Activated naive CD4-positive, alpha-beta T cell (primary cell): ENCODE measurements at places on chromosomes 1 and 21.

DNA sequence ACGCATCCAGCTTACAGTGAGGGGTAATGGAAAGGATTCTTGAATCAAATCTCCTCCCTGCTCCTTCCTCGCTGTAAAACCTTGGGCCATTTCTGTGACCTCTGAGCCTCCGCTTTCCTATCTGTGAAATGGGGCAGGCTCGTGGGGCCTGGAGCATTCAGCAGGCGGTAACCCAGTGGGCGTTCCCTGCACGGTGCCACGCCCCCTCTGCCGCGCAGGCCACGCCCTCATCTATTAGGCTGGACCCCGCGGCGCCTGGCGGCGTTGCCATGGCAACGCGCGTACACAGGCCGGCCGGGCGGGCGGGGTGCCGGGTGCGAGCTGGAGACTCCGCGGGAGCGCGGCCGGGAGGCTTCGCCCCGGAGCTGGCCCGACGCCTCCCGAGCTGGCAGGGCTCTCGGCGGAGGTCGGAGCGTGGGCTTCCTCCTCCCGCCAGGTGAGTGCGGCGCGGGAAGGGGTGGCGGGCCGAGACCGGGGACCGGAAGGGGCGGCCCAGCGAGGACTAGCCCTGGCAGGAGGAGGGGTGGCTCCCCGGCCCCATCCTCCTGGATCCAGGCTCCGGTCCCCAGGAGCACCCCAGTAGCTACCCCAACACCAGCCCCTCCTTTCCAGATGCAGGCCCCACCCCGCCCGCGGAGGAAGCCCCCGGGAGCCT is at the start of gene FHAD1:
TSS of gene FHAD1 (plus strand) at position 264 of the 655 bp plus-strand sequence. CDS start 4,562 bp downstream, outside the sequence.
- DNase-seq = no peak

DNA sequence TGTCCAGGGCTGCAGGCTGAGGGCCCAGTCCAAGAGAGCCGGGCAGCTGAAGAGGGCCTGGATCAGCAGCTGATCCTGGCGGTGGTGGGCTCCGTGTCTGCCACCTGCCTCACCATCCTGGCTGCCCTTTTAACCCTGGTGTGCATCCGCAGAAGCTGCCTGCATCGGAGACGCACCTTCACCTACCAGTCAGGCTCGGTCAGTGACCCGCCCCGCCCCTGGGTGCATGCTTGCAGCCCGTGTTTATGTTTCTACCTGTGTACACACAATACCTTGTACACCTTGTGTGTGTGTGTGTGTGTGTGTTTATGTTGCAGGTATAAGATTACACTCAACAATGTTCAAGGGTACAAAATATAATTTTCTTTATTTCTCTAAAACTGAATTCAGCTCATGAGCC is 13.0 kb downstream of the TIE1 start:
- no peak for DNase-seq

DNA sequence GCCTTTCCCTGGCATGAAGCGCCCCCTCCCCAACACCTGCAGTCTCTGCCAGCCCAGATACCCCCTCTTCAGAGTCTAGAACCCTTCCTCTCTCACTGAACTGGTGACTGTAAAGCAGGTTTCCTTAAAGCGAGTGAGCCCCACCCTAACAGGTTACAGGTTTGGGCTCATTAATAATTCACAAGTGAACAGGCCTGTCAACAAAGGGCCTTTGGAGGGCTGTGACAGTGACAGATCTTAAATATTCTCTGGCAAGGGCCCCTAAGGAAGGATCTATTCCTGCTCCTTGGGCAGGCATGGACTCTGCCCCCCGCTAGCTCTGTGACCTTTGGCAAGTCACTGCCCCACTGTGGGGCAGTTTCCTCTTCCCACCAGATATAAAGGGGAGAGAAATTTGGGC is 5.6 kb upstream of the TTC39A start:
- DNase-seq = no peak

DNA sequence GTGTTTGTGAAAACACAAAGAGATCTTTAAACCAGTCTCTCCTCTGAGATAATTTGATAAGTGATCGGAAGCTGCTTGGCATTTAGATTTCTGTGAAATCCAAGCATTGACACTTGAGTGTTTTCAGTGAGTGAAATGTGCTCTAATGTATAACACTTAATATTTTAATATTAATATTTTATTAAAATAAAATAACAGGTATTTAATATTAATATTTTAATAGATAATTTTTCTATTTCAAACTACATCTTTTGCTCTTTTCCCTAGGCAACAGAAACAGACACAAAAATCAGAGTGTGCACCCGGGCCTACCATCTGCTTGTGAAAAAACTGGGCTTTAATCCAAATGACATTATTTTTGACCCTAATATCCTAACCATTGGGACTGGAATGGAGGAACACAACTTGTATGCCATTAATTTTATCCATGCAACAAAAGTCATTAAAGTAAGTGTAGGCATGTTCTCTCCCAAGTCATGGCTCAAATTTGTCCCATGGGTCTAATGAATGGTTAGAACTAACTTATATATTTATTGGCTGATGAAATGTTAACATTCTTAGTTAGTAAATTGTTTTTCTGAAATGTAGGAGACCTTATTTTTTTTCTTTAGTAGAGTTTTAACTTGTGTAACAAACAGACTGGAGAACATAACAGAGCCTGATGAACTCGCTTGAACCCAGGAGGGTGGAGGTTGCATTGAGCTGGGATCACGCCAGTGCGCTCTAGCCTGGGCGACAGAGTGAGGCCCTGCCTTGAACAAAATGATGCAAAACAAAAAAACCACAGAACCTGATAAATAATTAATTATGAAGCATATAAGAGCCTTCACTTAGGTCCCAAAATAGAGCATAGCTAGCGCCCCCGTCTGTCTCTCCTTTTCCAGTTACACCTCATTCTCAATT is 55.2 kb downstream of the MTR start:
- no peak for DNase-seq

- no peak for DNase-seq
Observed at GRCh38 chr1:201260236-201260590, 23.1 kb upstream of the PKP1 start.

DNA sequence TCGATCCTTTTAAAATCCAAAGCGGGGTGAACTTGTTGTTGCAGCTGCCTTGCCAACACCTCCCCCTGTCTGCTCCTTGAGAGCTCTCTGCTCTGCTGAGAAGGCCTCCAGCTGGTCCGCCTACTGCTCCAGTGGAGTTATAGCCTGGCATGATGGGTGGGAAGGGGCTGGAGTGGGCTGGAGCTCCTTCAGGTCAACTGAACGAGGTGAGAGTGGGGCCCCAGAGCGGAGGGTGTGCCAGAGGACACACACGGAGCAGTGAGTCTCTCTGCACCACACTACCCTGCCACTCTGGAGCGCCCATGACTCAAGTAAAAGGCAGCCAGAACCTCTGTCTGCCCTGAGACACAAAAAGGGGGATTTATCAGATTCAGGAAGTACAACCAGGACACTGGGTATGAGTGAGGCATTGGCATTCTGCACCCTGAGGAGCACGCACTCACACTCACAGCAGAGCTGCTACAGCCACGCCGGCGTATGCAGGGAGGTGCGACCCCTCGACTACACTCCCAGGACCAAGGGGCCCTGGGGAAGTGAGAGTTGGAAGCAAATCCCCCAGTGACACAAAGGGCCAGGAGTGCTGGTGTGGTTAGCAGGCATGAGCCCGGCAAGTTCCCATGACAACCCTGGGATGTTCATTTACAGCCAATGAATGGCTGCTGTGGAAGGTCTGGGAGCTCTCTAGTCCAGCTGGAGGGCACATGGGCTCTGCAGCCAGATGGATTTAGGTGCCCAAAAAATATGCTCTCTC is 28.0 kb upstream of the EVA1B start:
- DNase-seq = no peak

GRCh38 chr1:48644190-48644900 is 132.3 kb downstream of the BEND5 start:
- DNase-seq = no peak

DNA sequence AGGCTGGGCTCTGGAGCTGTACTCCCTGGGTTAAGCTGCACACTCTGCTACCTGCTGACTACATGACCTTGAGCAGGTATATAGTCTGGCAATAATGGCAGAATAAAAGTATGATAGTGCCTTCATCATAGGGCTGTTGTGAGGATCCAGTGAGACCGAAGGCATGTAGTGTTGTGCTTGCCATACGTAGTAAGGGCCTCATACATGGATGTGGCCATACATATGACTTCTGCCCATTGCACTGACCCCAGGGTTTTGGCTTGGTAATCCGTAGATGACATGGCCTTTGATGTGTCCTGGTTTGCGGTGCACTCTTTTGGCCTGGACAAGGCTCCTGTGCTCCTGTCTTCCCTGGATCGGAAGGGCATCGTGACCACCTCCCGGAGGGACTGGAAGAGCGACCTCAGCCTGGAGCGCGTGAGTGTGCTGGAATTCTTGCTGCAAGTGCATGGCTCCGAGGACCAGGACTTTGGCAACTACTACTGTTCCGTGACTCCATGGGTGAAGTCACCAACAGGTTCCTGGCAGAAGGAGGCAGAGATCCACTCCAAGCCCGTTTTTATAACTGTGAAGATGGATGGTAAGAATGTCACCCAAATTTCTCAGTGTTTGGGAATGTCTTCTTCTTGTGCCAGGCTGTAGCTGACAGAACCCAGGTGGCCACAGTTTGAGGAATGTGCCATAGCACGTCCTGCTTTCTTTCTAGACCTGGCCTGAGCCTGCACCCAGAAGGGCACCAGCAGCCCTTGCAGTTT is 17.0 kb upstream of the CD101 start:
- DNase-seq = no peak

GRCh38 chr1:22731924-22732720 is 21.5 kb downstream of the EPHB2 start:
- no peak for DNase-seq

DNA sequence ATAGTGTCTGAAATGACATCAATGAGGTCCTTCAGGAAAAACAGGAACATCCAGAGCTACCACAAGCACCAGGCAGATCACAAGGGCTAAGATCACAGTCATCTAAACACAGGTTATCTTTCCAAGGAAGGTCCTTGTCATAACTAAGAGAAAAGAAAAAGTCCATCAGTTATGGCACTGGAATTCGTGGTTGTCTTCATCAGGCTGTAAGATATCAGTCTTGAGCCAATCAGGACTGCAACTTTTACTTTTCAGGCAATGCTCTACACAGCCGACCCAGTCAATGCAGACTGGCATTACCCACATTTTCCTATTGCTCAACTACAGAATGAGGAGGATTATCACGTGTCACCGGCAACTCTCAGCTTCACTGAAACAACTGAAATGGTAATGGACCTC is 26.4 kb downstream of the SORT1 start:
- no peak for DNase-seq
